Renal cortex interstitium (tissue), 15 donors: ENCODE measurements at places on chromosomes 7 and 10.

DNA sequence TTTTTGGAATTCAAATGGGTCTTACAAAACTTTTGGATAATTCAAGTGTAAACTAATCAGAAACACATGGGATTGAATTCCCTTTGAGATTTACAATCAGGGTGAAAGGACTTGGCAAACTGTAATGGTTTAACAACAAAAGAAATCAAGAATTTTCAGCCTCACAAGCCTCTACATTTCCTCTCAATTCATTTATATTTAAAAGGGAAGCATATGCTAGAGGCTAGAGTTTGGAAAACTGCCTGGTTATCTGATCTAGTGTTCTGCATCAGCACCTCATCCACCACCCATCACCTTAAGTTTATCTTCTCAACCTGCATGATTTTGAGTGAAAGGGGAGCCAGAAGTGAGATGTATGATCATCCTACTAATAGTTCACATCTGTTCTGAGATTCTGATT is 120.7 kb downstream of the TES start:
- DNase-seq = no peak

GRCh38 chr7:131896165-131896863 is 339.9 kb upstream of the PODXL start:
- DNase-seq = no peak

GRCh38 chr10:97459111-97459510 is 13.1 kb downstream of the ZDHHC16 start:
- no peak for DNase-seq

DNA sequence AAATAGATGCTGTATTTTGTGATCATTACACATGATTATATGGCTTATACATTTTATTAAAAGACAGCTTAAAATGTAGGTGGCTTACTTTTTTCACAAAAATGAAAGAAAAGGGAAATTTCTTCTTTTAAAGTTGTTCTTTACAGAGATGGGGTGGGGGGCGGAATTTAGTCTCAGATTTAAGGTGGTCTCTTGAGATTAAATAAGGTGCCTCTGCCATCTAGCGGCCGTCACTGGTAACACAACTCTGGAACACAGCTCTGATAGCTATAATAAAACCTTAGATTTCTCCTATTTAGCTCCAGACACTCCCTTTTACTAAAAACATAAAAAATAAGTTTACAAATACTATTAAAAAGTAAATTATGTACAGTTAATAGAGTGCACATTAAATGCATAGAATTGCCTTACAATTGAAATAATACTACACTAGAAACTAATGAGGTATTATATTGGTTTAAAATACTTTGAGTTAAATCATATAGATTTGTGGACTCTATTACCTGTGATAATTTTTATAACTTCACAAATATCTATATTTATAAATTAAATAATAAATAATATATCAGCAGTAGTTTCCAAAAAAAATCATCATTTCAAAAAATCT is 210.9 kb downstream of the DGKB start:
- peak; percentile 23 for DNase-seq

GRCh38 chr7:94666879-94667587 is 11.1 kb upstream of the SGCE start:
- DNase-seq = no peak

- no peak for DNase-seq
Observed at GRCh38 chr10:86023931-86024280, 342.7 kb downstream of the GRID1 start.

DNA sequence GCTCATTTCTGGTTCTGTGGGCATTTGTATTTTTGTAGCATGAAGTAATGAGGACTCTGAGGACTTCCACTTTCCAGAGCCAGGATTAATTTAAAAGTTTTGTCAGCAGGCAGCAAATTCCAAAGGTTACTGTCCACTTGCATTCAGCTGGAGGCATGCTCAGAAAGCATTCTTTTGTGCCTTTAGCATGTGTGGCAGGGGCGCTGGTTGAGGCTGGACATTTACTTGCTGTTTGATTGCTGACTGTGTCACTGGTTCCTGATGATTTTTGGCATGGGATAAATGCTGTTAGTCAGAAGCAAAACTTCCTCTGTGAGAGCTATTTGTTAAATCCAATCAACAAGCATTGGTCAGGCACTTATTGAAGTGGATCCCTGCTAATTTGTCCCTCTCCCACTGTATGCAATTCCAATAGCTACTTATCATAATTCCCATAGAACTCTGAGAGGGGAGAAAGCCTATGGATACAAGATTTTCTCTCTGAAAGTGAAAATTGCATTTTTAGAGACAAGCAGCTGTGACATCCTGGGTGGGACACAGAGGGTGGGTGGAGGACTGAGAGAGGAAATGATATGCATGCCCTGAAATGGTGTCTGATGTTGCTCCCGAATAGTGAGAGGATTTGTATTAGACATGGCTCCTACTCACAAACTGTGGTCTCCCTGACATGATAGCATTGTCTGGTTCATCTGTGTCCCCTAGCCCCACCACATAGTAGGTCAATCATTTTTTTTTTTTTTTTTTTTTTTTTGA is 161.2 kb upstream of the WDR11 start:
- no peak for DNase-seq
